Hair follicle dermal papilla cell (primary cell): ENCODE measurements at places on chromosomes 2 and 18. TPM values are rescaled to one million over a fixed set of nuclear protein-coding genes. Genes with fewer than 3 reads are reported as not detected.

Gene HSPE1
- total RNA-seq = 17.9 and 18.8 TPM in 2 replicates

Gene NRP2
- 117 and 118 TPM in 2 replicates for total RNA-seq

Gene OSBPL6
- total RNA-seq = 5.5 and 7.6 TPM in 2 replicates

Gene DLX1
- 0.49 and 2.9 TPM in 2 replicates for total RNA-seq

Gene PSMA8
- total RNA-seq = not detected in 2 replicates
